IPS DF 6.9 (cell line): ENCODE measurements at places on chromosomes 12 and 14.

DNA sequence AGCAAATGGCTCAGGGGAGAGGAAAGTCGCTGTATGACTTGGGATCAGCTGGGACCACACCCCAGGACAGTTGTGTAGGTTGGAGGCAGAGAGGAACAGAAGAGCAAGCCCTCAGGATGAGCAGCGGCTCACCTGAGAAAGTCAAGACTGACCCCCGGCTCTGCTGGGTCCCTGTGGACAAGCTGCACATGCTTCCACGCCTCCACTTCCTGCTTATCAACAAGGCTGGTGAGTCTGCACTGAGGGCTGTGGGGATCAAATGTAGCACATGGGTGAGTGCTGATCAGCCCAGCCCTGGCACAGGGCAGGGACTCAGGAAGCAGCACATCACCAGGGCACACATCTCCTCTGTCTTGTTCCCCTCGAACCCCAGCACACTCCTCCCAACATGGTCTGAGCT lies 92.1 kb downstream of the CHGA start:
- DNase-seq, result no peak

DNA sequence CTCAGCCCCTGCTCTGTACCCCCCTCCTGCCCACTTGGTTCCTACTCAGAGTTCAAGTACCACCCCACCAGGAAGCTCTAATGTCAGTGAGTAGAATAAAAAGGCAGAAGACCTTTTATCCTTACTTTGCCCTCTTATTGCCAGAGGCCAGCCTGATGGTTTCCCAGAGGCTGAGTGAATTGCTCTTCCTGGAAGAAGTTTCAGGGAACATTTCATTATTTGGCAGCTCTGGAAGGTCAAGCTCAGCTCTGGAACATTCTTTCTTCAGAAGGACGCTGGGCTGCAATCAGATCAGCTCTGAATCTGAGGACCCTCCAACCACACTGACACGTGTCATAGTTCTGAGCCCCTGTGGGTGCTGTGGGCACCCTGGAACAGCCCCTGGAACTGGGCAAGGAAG lies 188.9 kb downstream of the ETV6 start:
- DNase-seq, result no peak

DNA sequence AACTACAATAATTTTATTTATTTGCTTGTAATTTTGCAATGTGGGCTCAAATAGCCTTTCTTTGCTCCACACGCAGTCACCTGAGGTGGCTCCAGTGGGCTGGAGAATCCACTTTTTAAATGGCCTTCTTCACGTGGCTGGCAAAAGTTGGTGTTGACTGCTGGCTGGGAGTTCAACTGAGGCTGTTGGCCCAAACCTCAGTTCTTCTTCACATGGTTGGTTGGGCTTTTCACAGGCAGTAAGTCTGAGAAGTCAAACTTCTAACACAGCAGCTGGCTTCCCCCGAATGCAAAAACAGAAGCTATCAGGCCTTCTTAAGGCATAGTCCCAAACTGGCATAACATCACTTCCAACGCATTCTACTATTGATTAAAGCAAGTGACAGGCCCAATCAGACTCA lies 2.1 kb upstream of the OXA1L start:
- no peak for DNase-seq

DNA sequence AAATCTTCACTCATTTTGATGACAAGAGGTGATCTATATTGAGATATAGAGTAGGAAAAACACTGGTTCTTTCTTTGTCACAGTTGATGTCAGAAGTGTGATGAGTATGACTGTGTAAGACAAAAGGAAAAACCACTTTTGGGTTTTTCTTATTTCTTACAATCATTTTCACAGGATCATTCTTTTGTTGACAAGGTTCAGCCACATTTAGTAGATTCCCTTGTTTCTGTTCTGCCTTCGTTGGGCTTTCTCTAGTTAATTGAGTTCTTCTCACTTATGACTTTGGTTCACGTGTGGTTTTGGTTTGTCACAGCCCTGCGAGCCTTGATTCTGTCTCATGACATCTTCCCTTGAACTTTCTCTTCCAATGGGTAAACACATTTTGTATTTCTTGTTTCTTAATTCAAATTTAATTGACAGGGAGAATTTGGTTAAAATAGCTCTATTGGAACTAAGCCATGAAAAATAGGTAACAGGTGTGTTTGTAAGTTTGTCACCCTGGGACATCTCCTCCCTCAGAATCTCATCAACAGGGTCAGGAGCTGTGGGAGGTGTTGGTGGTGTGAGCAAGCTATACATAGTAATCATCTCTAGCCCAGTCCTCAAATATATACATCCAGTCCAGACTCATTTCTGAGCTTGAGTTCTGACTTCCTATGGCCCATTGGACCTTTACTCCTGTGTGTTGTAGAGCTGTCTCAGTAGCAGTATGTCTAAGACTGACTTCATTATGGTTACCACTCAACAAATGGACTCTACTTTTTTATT lies 255.3 kb downstream of the BMP4 start:
- no peak for DNase-seq

DNA sequence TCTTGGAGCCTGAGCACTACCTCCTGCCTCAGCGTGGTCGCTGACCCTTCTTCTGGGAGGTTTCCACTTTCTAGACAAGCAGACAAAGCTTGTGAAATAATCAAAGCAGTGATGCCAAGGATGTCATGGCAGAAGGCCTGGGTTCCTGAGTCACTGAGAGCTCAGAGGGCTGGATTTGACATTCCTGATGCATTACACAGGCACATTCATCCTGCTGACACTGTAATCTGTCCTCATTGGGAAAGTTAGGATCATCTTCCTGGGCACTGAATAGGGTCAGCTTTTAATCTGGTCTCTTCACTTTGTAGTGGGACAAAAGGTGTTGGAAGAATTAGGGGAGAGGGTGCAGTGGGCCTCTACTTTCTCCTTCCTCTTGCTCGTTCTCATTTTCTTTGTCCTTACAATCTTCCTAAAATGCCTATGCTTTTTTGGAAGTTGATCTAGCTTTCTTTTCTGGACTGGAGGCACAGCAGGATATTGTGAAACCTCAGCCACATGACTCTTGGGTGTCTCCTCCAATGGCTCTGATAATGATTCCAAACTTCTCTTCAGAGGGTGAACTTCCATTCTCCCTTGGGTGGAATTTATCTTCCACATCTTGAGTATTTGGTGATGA lies 29.6 kb downstream of the EEA1 start:
- DNase-seq, result peak; percentile 11

- DNase-seq, result no peak
Observed at GRCh38 chr14:91280129-91280528, 35.6 kb upstream of the GPR68 start.

DNA sequence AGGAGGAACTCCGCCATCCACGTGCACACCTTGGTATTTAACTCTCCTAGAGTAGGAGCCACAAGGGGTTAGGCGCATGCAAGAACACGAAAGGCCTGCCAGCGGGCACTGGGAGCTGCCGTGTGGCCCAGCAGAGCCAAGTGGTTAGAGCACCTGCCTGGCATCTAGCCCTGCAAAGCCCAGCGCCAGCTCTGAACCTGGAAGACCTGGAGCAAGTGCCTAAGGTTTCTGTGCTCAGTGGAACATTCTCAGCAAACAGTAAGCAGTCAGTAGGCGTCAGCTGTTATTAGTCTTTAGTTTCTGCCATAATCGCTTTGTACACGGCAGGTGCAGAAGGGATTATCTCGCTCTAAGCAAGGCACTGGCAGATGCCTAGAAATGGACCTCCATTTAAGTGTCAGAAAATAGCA lies 55.4 kb downstream of the SETD3 start:
- no peak for DNase-seq

DNA sequence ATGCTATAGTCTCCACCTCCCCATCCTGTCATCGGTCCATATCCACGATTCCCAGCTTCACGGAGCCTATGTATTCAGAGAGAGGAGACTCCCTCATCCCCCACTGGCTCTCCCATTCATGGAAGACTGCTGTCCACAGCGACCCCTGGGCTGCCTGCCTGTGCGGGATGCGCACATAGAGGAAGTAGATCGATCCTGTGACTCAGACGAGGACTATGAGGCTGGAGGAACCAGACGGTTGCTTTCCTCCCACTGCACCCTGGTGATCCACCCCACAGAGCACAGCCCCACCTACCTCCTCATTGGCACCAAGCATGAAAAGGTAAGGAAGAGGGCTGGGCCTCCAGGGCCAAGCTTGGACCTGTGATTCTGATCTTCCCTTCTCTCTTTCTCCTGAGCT lies 24.4 kb downstream of the PIGH start:
- DNase-seq, result no peak

GRCh38 chr14:61280092-61280525 lies 1.0 kb downstream of the TMEM30B start:
- no peak for DNase-seq

- DNase-seq, result no peak
Observed at GRCh38 chr12:116734156-116734768, 3.6 kb downstream of the SPRING1 start.

- no peak for DNase-seq
Observed at GRCh38 chr12:68462803-68463202, 130.6 kb upstream of the MDM1 start.

DNA sequence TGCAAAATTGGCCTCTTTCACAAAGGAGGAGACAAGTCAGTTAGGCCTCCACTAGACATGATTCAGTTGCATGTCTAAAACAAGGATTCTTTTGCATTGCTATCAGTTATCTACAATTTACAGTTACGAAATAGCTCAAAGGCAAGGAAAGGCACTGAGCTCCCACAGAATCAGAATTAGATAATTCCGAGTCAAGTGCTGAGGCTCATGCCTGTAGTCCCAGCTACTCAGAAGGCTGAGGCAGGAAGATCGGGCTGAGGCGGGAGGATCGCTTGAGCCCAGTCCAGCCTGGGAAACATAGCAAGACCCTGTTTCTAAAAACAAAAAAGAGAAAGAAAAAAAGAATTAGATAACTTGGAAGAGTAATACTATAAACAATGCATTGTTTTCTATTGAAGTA lies 12.3 kb upstream of the RTRAF start:
- DNase-seq, result no peak

DNA sequence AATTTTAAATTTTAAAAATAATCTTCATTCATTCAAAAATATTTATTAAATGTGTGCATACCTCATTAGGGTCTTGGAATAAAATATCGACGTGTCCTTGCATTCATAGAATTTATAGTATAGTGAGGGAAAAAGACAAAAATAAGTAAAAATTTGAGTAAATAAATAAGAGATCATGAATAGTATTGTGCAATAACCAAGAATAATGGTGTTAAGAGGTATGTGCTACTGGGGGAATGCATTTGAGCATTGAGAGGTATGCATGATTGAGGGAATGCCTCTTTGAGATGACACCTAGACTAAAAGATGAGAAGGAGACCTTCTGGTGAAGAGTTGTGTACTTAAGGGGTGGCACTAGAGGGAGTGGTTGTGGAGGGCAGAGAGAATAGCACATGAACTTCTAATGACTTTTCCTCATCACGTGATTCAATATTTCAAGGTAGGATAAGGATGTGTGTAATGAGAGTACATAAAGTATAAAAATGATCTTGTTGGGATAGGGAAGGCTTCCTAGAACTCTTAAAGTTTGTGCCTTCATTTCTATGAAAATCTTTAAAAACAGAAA lies 18.8 kb upstream of the CATSPERB start:
- no peak for DNase-seq

DNA sequence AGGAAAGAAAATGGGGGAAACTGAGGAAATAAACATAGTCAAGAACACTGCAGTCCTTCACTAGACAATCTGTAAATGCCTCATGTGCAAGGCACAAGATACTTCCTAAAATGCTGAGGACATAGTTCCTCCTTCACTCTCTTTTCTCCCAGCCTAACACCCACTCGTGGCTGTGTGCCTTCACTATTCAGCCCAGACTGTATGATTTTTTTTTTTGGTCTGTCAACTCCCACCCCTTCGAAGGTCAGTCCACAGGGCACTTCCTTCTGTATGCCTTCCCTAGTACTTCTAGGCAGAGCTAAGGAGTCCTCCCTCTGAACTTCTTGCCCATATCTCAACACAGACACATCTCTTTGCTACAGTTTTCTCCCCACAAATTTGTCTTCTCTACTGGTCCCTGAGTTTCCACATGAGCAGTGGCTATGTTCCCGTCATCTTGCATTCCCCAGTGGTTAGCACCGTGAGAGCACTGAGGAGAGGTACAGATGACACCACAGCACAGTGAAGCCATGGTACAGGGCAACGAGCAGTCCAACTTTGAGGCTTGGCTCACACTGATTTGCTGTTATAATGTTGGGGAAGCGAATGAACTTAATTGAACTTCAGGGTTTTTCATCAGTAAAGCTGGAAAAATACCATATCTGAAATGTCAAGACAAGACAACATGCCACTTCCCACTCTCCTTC lies 24.1 kb upstream of the SYCP3 start:
- DNase-seq, result no peak

GRCh38 chr12:123395236-123395635 lies 11.3 kb downstream of the KMT5A start:
- no peak for DNase-seq

- no peak for DNase-seq
Observed at GRCh38 chr14:72679141-72679535, 214.8 kb downstream of the DPF3 start.

DNA sequence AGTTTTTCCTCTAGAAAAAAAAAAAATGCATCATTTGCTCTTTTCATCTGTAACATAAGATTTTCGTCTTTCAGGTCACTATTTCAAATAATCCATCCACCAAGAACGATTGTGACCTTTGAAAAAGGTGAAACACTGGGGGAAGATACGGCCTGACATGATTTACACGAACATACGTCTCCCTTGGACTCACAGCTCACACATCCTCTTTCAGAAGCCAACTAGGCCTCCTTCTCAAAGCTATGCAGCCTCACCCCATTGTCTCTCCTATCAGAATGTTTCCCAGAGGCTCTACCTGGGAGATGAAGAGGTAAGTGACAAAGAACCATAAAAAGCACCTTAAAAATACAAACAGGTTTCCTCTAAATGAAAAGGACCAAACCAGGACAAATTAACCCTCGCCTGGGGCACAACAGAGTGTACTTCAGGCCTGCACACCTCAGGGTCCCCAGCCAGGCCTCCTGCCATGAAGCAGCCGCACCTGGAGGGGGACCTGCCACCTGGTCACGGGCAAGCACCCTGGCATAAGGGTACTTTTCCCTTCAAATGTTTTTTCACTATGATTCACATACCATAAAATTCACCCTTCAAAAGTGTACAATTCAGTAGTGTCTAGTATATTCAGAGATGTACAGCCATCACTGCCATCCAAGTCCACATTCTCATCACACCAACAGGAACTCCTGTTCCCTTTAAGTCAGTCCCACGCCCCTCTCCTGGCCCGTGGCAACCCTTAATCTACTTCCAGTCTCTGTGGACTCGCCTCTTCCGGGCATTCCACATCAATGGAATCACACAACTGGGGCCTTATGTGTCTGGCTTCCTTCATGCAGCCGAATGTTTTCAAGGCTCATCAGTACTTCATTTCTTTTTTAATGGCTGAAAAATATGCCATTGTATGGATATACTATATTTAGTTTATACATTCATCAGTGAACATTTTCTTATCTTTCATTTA lies 5.4 kb downstream of the SLC15A4 start:
- DNase-seq, result no peak

DNA sequence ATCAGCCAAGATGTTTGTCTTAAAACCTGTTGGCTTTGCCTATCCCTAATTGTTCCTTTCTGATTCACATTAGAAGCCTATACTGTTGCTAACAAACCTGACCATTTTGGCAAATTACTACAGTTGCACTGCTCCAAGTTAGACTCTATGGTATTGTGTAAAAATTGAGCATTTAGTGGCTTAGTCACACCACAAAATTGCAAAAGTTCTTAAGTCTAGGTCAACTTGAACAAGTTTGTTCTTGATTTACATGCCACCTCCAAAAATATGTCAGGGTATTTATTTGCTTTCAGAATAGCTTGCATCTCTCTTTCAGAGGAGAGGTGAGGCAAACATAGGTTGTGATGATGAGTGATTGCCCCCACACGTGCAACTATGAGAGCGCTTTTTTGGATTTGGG lies 27.0 kb upstream of the PTHLH start:
- DNase-seq, result no peak
